ENCODE measurements at places on chromosomes 7 and 10.

DNA sequence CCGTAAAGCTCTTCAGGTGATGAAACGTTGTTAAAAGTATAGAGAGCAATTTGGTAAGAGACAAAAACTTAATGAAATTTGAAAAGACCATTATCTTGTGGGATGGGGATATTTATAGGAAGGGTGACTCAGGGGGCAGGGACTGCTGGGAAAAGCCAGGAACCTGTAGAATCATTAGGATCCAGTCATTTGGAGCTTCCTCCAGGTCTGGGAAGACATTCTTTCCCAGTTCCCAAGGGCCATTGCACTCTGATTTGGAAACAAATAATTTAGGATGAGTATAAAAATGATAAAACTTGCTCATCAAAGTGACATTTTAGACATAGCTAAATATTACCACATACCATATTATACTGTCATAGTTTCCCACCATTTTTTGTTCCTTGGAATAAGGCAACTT, 143.9 kb downstream of the PFKFB3 start:
- no peak for DNase-seq

DNA sequence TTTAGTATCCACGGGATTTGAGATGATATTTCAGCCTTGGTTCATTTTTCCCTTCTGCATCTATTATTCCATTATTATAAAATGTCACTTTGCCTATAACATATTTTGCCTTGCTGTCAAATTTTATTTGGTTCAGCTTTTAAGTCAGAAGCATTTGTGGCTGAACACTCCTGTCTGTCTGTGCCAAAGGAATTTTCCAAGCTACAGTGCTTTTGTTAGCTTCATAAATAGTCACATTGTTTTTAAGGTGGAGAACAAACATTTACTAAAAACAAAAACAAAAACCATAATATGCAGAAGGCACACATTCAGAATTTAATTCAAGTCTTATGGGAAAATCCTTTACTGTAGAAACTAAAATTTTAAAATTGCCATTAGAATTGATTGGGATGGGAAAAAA, 33.8 kb upstream of the ELMO1 start:
- no peak for DNase-seq

GRCh38 chr7:94375691-94376090, 19.0 kb upstream of the COL1A2 start:
- DNase-seq, result no peak

- DNase-seq, result no peak
These were observed 52.4 kb upstream of the TNRC18 start for GRCh38 chr7:5476001-5476400.

DNA sequence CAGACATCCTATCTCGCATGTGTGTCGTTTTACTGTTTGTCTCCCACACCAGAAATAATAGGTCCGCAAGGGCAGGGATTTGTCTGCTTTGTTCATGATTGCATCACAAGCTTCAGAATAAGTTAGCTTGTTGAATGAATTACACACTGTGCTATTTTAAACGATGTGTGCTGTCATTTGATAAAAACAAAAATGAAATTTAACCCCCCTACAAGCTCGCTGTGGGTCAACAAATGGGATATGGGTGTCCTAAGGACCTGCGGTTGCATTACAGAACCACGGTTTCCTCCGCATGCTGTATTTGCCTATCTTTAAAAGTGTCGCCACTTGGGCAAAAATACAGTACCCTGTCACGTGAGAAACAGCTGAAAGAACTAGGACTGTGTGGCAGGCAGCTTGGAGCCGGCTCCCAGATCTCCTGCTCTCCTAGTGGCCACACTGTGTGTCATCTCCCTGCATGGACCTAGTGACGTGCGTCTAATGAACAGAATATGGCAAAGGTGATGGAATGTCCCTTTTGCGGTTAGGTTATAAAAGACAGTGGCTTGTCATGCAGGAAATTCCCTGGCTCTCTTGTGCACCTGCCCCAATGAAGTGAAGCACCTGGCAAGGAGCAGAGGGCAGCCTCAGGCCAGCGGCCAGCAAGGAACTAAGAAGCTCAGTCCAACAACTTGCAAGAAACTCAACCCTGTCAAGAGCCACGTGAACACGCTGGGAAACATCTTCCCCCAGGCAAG, 32.9 kb upstream of the CRYGN start:
- DNase-seq, result no peak

- DNase-seq, result no peak
These were observed 209.2 kb upstream of the FAM3C start for GRCh38 chr7:121605317-121605680.

- no peak for DNase-seq
These were observed 58.9 kb downstream of the NAMPT start for GRCh38 chr7:106225856-106226255.

GRCh38 chr7:732094-732541, 5.0 kb upstream of the PRKAR1B start:
- no peak for DNase-seq

DNA sequence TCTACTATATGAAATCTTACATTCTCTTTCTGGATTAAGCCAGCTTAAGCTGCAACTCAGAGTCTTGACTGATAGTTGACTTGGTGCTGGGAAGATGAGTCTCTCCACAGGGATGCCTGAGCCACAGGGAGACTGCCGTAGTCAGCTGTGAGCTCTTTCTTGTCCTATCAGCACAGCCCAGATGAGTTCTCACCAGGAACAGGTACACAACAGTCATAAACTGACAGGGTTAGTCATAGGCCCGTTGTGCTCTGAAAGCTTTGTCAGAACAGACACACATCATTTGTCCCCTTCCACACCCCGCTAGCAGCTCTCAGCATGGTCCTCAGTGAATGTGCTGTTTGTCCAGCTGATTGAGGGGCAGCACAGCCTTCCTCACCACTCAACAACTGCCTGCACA, 221.6 kb downstream of the RPS24 start:
- DNase-seq, result no peak

GRCh38 chr10:32105782-32106382, 49.7 kb upstream of the KIF5B start:
- DNase-seq, result no peak

DNA sequence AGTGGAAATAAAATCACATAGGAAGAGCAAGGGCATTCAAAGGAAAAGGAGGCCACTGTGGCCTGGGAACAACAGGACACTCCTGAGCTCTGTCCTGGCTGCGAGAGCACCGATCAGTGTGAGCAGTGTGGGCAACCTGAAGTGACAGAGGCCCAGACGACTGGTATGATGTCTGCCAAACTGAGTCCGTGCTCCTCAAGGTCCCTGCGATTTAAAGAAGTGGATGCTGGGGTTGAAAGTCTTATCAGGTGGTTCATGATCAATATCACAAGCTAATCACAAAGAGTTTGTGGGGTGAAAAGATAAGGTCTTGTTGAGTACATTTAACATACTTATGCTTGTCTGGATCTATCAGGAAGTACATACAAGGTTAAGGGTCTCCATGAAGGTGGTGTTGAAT, 176.5 kb downstream of the ZNF438 start:
- DNase-seq, result no peak

DNA sequence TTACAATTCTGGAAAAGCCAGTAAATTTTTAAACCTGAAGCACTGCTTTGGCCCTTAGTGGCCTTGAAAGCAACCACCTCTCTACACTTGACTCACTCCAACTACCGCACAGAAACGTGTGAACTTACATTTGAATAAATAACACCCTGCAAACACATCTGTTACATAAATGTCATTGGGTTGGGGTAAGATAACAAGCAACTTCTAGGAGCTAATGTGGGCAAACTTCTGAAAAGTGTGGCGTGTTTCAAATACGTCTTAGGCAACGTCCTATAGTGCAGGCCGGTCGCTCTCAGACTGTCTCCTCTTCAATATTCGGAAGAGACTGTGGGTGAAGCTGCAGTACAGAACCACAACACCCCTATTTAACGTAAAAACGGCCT, 474 bp downstream of the ORC5 start:
- DNase-seq, result no peak

GRCh38 chr10:34702093-34702937, 112.8 kb downstream of the PARD3 start:
- no peak for DNase-seq

- DNase-seq, result no peak
These were observed 29.6 kb upstream of the FAM20C start for GRCh38 chr7:162632-163297.

DNA sequence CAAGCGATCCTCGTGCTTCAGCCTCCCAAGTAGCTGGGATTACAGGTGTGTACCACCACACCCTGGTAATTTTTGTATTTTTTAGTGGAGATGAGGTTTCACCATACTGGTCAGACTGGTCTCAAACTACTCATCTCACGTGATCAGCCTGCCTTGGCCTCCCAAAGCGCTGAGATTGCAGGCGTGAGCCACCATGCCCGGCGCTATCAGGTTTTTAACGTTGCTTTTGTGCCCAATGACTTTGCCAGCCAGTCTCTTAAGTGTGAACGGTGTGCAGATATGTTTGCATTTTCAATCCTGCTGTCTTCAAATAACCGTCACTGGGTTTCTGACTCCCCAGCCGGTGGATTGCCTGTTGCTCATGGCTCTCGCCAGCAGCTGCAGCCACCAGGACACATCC, 201.8 kb upstream of the PPP2R2D start:
- no peak for DNase-seq

GRCh38 chr7:29453021-29453420, 110.6 kb upstream of the PRR15 start:
- no peak for DNase-seq

DNA sequence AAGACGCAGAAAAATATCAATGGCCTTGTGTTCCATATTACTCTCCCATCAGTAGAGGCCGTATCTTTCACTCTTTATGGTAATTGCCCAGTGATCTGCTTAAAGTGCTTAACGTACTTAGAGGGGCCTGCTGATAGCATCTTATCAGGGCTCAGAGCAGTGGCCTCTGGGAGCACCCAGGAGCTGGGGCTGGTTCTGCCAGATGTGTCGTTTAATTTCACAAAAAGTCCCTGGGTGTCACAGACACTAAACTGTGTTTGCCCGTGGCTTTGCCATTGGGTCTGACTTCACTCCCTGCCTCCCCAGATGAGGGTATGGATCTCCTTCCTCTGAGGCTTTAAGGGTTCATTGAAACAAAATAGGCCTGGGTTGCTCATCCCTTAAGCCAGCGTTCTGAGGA, 435.3 kb downstream of the GATA3 start:
- no peak for DNase-seq

DNA sequence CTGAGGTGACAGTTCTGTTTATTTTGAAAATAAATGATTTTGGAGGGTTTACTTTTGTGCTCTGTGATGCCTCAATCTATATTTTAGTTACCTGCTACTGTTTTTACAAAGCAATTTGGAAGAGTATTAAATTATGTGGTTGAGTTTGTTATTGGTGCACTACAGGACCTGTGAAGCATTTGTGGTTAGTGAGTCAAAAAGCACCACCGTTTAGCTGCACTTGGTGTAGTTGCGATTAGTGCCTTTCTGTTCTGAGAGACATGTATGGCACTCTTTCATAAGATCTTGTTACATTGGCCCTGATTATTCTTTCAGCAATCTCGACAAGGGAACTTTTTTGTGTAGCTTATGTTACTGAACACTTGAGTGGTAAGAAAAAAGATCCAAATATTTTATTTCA, 132.2 kb downstream of the BBS9 start:
- DNase-seq, result no peak

GRCh38 chr10:51498424-51498823, 201.0 kb downstream of the CSTF2T start:
- no peak for DNase-seq

GRCh38 chr10:67086327-67087134, 160.7 kb downstream of the LRRTM3 start:
- no peak for DNase-seq

- DNase-seq, result no peak
These were observed 49.0 kb downstream of the ZRANB1 start for GRCh38 chr10:124990671-124991625.

DNA sequence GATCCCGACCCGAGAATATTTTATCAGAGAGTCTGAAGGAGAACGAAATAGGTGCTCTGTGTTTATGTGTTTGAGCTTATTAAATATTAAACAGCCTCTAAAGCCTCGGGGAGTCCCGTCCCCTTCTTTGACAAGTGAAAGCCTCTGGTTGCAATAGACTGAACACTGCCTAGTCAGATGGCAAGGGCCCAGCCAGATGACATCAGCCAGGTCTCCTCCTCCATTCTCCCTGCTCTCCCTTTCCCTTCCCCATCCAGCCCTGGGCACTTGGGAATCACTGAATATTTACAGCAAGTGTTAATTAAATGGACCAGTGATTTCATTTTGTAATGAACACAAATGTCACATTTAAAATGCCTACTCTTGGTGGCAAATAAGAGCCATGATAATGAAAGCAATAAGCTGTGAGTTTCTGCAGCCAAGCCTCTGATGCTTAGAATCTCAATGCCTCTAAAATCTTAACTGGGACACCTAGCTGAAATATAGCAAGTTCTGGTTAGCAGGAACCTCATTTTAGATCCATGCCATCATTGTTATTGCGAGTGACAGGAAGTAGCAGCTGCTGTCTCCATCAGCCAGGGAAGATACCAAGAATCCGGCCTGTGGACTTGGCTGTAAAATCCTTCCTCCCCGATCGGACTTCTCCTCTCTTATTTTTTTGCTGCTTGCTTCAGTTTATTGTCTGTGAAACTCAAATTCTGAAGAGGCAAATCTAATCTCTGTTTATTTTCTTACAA, 202.1 kb downstream of the PRPF18 start:
- no peak for DNase-seq

- DNase-seq, result no peak
These were observed 138.1 kb upstream of the CHST15 start for GRCh38 chr10:124231168-124232155.

GRCh38 chr7:88775838-88776237, 16.3 kb downstream of the ZNF804B start:
- no peak for DNase-seq

DNA sequence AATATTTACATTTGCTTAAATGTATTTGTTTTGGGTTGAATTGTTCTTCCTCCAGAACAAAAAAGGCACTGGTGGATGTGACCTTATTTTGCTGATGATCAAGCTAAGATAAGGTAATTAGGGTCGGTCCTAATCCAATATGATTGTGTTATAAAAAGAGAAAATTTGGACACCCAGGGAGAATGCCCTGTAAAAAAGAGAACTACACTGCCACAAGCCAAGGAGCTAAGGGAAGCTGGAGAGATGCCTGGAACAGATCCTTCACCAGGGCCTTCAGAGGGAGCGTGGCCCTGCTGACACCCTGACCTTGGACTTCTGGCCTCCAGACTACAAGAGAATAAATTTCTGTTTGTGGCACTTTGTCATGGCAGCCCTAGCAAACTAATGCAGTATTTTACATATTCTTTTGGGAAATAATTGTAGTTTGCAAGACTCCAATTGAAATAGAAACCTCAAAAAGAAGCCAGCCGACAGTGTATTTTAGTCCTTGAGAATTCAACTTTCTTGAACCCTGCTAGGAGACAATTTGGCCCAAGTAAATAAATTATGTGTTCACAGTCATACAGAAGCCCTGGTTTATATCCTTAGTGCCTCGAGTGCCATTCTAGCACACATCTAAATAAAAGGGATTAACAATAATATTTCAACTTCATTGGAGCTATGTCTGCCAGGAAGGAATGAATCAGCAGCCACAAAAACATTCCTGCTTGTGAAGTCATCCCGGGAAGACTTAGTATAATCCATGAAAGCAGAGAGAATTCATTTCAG, 164.6 kb downstream of the PKD1L1 start:
- no peak for DNase-seq

GRCh38 chr7:22700559-22701002, 26.4 kb upstream of the IL6 start:
- no peak for DNase-seq
